NCI-H69 (cell line): ENCODE measurements at places on chromosomes 7 and 10.

DNA sequence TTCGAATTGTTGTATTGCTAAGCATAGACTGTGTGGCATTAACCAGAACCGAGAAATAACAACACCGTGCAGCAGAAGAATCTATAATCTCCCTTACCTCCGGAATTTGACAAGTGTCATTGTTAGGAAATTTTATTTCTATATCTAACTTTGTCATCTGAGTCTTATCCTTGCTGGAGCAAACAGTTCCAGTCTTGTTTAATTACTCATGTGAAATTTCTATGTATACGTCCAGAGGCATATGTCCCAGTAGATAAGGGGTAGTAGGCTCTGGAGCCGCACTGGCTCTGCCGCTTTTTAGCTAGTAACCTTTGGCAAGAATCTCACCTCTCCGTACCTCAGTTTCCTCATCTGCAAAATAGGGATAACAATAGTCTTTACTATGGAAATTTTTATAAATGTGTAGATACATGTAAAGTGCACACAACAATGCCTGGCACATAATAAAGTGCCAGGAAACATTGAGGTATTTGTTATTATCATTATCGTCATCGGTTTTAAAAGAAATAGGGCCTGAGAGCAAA lies 228.6 kb downstream of the VTI1A start:
- DNase-seq, result no peak

- no peak for DNase-seq
These were observed 18.8 kb downstream of the BMPR1A start for GRCh38 chr10:86775056-86775869.

- no peak for DNase-seq
These were observed 320.3 kb downstream of the CCDC3 start for GRCh38 chr10:12681252-12681651.

DNA sequence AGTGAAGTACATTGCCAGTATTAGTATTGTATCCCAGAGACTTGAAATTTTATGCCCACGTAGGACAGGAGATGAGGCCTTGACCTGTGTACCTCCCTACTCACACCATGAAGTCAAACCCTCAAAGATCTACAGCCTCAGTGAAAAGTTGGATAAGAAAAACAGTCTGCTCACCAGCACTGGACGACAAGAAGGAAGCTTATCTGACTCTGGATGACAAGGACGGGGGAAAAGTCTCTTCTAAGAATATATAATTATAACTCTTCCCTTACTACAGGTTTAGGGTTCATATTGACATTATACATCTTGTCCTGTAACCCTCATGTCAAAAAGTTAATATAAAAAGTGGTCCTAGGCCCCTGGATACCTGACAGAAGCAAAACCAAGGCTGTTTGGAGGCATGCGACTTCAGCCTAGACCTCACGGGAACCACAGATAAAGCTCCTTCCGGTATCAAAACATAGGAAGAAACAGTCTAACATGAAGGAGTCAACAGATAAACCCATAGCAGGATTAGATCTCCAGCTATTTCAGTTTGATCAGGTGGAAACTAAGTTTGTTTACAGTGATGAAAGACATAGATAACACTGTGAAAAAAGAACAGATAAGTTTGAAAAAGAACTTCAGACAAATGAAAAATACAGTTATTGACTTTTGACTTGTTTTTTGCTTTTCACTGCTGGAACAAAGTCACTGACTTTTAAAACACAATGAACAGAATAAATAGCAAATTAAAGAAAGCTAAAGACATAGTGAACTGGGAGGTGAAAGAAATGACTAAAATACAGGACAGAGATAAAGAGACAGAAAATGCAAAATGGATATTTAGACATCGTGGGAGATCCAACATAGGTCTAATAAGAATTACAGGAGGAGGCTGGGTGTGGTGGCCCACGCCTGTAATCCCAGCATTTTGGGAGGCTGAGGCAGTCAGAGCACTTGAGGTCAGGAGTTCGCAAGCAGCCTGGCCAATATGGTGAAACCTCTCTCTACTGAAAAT lies 145.9 kb downstream of the PHTF2 start:
- no peak for DNase-seq

- DNase-seq, result peak; percentile 71
These were observed 1050.7 kb downstream of the SORCS3 start for GRCh38 chr10:105691811-105692210.
